ENCODE measurements at places on chromosomes 16 and 17. TPM values are rescaled to one million over a fixed set of nuclear protein-coding genes. Genes with fewer than 3 reads are reported as not detected.

PDILT gene
- total RNA-seq = not detected

ARRB2 gene
- 14.4 TPM for total RNA-seq

PHKG2 gene
- total RNA-seq = 46.6 TPM

CD300LG gene
- not detected for total RNA-seq

TSNAXIP1 gene
- total RNA-seq = under 0.01 TPM

EMP2 gene
- total RNA-seq = 18.2 TPM

CCL16 gene
- total RNA-seq = not detected

CCDC144A gene
- total RNA-seq = 0.71 TPM

SEPTIN12 gene
- total RNA-seq = not detected

HOXB3 gene
- 5.5 TPM for total RNA-seq

CCDC78 gene
- total RNA-seq = 0.29 TPM

PITPNM3 gene
- total RNA-seq = 1.1 TPM

CCL22 gene
- total RNA-seq = not detected

GLOD4 gene
- 66.9 TPM for total RNA-seq

SYNGR3 gene
- total RNA-seq = 1.1 TPM

WFIKKN1 gene
- total RNA-seq = 0.86 TPM

TBC1D3C gene
- total RNA-seq = not detected

LPO gene
- total RNA-seq = not detected

ALOX15 gene
- total RNA-seq = not detected

TBC1D26 gene
- total RNA-seq = not detected

OTOP2 gene
- total RNA-seq = not detected

OR1G1 gene
- total RNA-seq = not detected

CD300E gene
- total RNA-seq = not detected

GNG13 gene
- not detected for total RNA-seq

GH2 gene
- not detected for total RNA-seq

LRRC37A3 gene
- total RNA-seq = 2.9 TPM

NXPH3 gene
- 3.0 TPM for total RNA-seq

NTN1 gene
- total RNA-seq = 0.35 TPM

NPIPA3 gene
- total RNA-seq = not detected

EVPLL gene
- total RNA-seq = not detected

NPIPA8 gene
- not detected for total RNA-seq

RNF227 gene
- total RNA-seq = 29.2 TPM

NPW gene
- 1.4 TPM for total RNA-seq

SYT17 gene
- not detected for total RNA-seq

KRT33A gene
- total RNA-seq = not detected

TMC7 gene
- total RNA-seq = under 0.01 TPM

KRTAP1-3 gene
- total RNA-seq = not detected

ZPBP2 gene
- total RNA-seq = not detected

TEX19 gene
- total RNA-seq = not detected

TMEM98 gene
- 206 TPM for total RNA-seq

CNGB1 gene
- total RNA-seq = not detected

THAP11 gene
- total RNA-seq = 23.6 TPM

SLC12A3 gene
- not detected for total RNA-seq

NRN1L gene
- 0.89 TPM for total RNA-seq

HSD17B1 gene
- 4.6 TPM for total RNA-seq

PRSS36 gene
- total RNA-seq = 0.18 TPM

SLC13A2 gene
- not detected for total RNA-seq

RPH3AL gene
- 5.3 TPM for total RNA-seq

Measured in myometrial cell (primary cell).